ENCODE measurements at places on chromosomes 11 and 22.

DNA sequence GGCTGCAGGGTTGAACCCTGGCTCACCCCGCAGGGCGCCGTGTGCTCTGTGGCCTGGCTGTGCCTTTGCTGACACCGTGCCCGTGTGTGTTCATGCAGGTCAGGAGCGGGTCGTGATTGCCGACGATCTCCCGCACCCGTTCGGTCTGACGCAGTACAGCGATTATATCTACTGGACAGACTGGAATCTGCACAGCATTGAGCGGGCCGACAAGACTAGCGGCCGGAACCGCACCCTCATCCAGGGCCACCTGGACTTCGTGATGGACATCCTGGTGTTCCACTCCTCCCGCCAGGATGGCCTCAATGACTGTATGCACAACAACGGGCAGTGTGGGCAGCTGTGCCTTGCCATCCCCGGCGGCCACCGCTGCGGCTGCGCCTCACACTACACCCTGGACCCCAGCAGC lies 47.0 kb upstream of the PPP6R3 start:
- no peak for DNase-seq

DNA sequence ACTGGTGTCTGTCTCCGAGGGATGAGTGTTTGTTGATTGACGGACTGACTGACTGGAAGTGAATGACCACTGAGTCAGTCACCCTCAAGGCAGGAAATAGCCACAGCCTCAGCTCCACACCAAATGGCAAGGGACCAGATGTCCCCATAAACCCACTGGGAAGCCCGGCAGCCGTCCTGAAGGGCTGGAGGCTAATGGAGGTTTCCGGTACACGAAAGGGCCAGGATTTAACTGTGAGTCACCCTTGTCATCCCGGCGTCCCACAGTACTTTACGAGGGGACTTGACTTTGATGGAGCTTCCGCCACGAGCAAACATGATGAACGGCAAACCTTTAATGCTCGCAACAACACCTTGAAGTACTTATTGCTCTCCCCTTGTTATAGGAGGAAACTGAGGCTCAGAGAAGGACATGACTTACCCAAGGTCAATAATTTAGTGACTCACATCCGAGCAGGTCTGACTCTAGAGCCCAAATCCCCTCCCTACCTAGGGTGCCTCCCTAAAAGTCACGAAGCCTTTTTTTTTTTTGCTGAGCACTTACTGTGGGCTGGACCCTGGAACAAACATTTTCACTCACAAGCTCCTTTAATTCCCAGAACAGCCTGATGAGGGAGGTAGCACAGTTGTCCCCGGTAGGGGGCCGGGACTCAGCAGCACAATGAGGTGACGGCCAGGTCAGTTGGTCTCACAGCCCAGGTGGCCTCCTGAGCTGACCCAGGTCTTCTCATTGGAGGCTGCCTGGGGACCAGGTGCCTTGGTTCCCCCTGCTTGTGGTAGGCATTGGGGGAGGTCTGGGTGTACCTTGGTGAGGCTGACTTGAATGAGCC lies 25.2 kb upstream of the GCAT start:
- no peak for DNase-seq

DNA sequence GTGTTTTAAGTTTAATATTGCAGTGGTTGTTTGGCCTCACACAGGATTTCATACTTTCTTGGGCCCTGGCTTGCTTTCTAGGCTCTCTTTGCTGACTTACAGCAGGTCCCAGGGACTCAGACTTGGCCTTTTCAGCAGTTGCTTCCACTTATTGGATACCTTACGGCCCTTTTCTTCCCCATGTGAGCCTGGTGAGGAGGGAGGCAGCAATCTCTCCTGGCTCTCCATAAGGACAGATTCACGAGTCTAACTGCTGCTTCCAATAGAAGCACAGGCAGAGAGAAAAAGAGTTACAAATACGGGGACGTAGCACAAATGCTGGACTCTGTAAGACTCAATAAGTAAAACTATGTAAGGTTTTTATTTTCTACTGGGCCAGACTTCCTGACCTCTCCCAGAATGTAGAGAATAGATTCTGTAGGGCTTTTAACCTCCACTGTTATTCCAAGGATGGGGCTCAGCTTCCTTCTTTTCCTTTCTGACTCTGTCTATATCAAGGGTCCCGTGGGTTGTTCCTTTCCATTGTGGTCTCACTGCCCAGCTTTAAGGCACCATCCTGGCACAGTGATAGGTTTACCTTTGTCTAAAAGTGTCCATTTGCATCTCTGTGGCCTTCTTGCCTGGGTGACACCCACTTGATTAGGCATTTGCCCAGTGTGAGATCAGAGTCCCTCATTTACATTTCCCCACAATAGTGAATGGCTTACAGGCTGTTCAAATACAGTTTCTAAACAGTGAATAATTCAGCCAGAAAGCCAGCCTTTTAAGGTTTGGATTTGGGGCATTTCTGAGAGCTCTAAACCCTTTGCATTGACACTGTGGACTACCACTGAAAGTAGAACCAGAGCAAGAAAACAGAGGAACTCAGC lies 92.8 kb downstream of the RASSF10 start:
- no peak for DNase-seq

- DNase-seq = no peak
Measured at GRCh38 chr11:15940462-15941205, 415.7 kb downstream of the SOX6 start.

DNA sequence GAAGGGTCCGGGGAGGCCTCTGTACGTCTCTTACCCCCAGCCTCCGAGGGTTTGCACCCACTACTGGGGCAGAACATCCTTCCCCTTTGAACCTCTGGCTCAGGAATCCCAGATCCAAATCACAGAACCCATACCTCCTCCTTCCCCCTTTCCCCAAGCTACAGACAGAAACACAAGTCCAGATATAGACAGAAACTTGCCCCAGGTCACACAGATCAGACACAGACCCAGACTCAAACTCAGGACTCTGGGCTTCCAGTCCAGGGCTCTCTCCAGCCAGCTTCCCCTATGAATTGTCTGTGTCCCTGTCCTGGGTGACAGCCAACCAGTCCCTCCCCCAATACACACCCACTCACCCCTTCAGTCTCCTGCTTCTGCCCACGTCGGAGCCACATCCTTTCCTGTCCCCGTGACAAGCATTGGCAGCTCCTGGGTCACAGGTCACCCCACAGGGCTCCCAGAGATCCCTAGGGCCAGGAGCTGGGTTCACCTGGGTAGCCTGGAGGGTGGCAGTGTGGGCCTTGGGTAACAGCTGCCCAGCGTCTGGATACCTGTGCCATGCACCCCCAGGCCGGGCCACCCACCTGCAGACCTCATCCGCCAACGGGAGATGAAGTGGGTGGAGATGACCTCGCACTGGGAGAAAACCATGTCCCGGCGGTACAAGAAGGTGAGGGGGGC lies 772 bp downstream of the TBC1D10C start:
- peak; percentile 38 for DNase-seq

- DNase-seq = no peak
Measured at GRCh38 chr11:45102361-45102809, 44.1 kb upstream of the PRDM11 start.

GRCh38 chr22:42111798-42112197 lies 18.8 kb downstream of the CYP2D6 start:
- DNase-seq = no peak
